ENCODE measurements at places on chromosomes 3 and 15.

GRCh38 chr15:70033529-70034140, 64.1 kb downstream of the TLE3 start:
- DNase-seq: no peak

GRCh38 chr15:90868261-90868689, at the start of gene FURIN:
TSS of gene FURIN (plus strand) at chr15:90868588. CDS start at chr15:90875741, 7,153 bp downstream.
- no peak for DNase-seq

GRCh38 chr15:74393423-74393822, 26.0 kb upstream of the CYP11A1 start:
- no peak for DNase-seq

- DNase-seq: no peak
Observed at GRCh38 chr15:53625962-53626845, 133.3 kb downstream of the WDR72 start.

GRCh38 chr15:92161039-92161670, 232.5 kb upstream of the ST8SIA2 start:
- DNase-seq: no peak

DNA sequence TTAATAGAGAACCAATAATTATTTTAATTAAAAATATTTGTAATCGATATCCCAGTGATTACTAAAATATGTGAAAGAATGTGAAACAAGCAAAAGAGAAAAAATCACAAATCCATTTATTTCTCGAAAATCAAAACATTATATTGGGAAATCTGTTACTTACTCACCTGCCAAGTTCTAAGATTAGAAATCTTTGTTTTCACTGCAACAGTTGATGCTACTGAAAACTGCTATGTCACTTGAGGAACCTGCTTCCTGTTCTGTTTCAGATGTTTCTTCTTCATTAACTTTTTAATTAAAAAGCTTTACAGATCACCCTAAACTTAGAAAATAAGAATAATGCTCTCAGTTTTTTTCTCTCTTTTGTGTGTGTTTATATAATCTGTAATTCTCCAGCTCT, 13.7 kb upstream of the DPH6 start:
- no peak for DNase-seq

DNA sequence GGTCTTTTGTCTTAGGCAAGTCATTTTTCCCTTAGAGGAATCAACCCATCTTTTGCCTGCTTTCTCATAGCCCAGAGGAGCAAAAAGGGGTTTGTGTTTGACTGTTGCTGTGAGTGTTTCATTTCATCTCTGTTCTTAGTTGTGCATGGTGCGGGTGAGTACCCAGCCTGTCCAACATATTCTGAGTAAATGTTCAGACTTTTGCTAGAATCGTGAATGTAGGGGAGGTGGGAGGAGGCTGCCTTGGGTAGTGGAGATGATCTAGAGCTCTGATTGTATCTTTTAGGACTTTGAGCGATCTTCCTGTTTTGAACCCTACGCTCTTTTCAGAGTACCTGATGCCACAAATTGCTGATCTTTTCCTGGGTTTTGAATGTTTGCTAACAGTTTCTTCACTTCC, 123.1 kb downstream of the ZNF609 start:
- no peak for DNase-seq

GRCh38 chr3:17232442-17232841, 347.7 kb downstream of the PLCL2 start:
- DNase-seq: no peak

GRCh38 chr15:31487811-31488436, 161.3 kb downstream of the KLF13 start:
- no peak for DNase-seq

DNA sequence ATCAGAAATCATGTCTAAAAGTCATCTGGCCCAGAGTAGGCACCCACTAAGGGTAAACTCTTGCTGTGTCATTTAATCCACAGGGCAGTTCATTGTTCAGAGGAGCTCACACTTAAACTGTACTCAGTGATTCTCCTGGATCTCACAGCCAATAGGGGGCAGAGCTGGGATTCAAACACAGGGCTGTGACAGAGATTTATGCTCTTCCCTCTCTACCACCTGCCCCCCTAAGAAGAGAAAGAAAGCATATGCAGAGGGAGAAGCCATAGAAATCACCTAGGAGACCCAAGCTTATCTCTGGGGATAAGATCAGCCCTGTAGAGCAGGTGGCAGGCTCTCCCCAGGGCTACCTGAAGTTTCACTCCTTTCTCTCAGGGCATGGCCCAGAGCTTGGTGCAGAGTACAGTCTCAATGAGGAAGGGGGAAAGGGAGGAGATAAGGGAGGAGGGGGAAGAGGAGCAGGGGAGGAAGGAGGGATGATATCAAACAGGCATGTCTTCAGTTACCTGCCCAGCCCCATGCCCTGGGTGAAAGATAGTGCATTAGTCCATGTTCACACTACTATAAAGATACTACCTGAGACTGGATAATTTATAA, 51.8 kb upstream of the ADPGK start:
- no peak for DNase-seq

DNA sequence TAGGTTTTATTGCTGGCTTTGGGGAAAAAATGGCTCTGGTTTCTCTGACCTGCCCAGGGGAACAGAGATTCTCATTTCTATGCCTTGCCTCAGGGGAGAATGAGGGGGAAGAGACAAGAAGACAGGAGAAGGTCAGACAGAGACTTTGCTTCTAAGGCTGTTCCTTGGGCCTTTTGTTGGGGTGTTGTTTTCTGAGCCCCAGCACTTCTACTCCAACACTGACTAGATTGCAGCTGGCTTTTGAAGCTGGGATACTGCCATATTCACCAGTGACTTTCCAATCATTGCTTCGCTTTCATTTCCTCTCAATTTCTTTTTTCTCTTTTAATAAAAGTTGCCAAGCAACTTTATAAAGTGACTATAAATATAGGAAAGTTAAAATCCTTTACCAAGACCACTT, 143.2 kb upstream of the ARHGEF26 start:
- DNase-seq: no peak
